Thyroid gland (tissue), 4 donors: ENCODE measurements at places on chromosomes 6 and 20. TPM values are rescaled to one million over a fixed set of nuclear protein-coding genes. Genes with fewer than 3 reads are reported as not detected.
A peak's percentile ranks its signal among the peaks of the same experiment; 100 is the strongest.

Gene SNPH
- total RNA-seq = 16.2 TPM

Gene POM121L2
- not detected for total RNA-seq

Gene LRRC73
- 0.67 TPM for total RNA-seq

DNA sequence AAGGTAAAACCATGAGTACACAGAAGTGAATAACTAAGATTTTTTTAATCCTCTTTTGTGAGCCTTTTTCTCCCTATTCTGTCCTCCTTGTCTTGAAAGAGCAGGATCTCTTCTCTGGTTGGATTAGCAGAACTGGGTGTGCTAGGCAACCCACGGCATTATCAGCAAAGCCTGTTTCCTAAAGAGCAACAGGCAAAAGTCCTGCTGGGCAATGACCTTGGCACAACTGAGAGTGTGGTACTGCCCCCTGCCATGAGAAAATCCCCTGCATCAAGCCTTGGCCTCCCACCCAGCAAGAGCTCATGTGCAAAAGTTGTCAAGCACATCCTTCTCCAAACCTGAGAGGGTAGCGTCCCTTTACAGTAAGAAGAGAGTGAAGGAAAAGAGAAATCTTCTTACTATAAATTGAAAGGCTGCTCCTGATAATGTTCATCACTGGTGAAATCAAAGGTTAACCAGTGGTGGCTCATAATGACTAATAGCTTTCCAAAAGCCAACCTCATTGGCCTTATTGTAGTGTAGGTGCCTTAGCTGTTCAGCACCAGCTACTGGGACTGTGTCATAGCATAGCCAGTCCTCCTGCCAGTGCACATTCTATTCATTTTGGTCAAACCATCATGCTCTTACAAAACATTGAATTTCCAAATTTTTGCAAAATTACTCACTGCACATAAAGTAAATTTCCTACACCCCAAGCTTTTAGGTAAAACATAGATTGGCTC is 17.1 kb downstream of the KIF6 start:
- no peaks in the 10 kb centered on the region for H3K4me1 ChIP-seq
- H3K36me3 ChIP-seq = no peaks in the 10 kb centered on the region
- H3K27ac ChIP-seq = no peak overlapping the region
- no peak overlapping the region for H3K4me3 ChIP-seq
- no peaks in the 10 kb centered on the region for H3K27me3 ChIP-seq

- H3K36me3 ChIP-seq = no peaks in the 10 kb centered on the region
- no peak overlapping the region for H3K27ac ChIP-seq
- H3K4me3 ChIP-seq = no peak overlapping the region
- no peak for DNase-seq
- H3K4me1 ChIP-seq = no peaks in the 10 kb centered on the region
Observed at GRCh38 chr6:85047818-85048217, 283.4 kb upstream of the TBX18 start.

GRCh38 chr20:19735446-19735845 is 22.6 kb upstream of the RIN2 start:
- DNase-seq = peak; percentile 34
- no peaks in the 10 kb centered on the region for H3K4me1 ChIP-seq
- H3K4me3 ChIP-seq = no peak overlapping the region
- H3K27me3 ChIP-seq = no peaks in the 10 kb centered on the region
- H3K36me3 ChIP-seq = no peaks in the 10 kb centered on the region
- H3K27ac ChIP-seq = no peak overlapping the region

DNA sequence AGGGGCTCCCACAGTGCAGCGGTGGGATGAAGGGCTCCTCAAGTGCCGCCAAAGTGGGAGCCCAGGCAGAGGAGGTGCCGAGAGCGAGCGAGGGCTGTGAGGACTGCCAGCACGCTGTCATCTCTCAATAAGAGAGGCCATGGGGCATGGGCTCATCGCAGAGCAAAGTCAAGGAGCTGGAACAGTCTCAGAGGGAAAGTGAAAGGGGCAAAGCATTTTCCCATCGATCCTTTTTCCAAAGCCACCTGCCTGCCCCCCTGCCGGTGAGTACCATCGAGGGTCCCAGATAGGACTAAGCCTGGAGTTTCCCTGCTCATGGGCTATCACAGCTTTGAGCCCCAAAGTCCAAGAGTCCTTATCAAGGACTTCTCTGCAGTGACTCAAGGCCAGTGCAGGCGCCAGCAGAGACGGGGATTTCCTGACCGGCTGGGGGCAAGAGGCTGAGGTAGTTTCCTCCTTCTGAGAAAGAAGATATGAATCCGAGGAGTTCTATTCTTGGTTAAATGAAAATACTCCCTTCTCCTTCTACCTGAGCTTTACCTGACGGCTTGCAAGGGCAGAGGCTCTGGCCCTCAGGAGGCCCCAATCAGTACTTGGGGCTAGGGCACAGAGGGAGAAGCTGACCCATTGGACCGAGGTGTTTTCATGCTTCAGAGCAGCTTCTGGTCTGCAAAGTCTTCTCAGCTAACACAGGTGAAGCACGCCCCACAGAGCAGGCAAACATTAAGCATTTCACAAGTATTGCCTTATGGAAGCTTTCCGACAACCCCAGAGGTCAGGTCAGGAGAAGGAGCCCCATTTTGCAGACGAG is 22.6 kb downstream of the ETV7 start:
- no peak overlapping the region for H3K4me3 ChIP-seq
- peaks cover 5% of the 10 kb centered on the region for H3K4me1 ChIP-seq
- no peak overlapping the region for H3K27ac ChIP-seq
- H3K27me3 ChIP-seq = no peaks in the 10 kb centered on the region
- no peak for DNase-seq

GRCh38 chr20:43189554-43190331 is at the start of gene PTPRT:
TSS of gene PTPRT (minus strand) at chr20:43189906. CDS start at chr20:43189733, 173 bp downstream.
- no peaks in the 10 kb centered on the region for H3K4me1 ChIP-seq
- no peaks in the 10 kb centered on the region for H3K27me3 ChIP-seq
- no peak within 1 kb of the TSS for H3K27ac ChIP-seq
- H3K36me3 ChIP-seq = no peaks in the 10 kb centered on the region

Gene MAP7
- total RNA-seq = 46.0 TPM

Gene RNF5
- 114 TPM for total RNA-seq

Gene DZANK1
- 8.9 TPM for total RNA-seq

DNA sequence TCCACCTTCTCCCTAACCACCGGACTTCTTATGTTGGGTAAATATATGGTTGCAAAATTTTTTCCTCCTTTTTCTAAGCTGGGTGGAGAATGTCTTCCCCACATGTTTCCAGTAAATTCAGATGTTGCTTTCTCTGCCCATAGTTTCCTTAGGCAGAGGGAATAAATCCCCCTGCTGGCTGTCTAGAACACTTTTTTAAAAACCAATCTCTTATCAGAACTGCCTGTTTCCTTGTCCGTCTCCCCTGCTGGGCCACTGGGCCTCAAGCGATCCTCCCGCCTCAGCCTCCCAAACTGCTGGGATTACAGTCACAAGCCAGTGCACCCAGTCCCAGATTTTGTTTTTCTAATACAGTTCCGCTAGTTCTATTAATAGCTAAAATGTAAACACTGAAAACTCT is 9.9 kb upstream of the WFDC2 start:
- no peak overlapping the region for H3K27ac ChIP-seq
- peak; percentile 27 for DNase-seq
- H3K27me3 ChIP-seq = no peaks in the 10 kb centered on the region
- H3K4me1 ChIP-seq = peaks cover 9% of the 10 kb centered on the region
- H3K4me3 ChIP-seq = no peak overlapping the region
- no peaks in the 10 kb centered on the region for H3K36me3 ChIP-seq

- H3K27ac ChIP-seq = no peak overlapping the region
- no peak overlapping the region for H3K4me3 ChIP-seq
- H3K36me3 ChIP-seq = no peaks in the 10 kb centered on the region
- H3K27me3 ChIP-seq = no peaks in the 10 kb centered on the region
- no peaks in the 10 kb centered on the region for H3K4me1 ChIP-seq
Observed at GRCh38 chr6:70079241-70079640, 212.9 kb downstream of the COL19A1 start.

- no peak overlapping the region for H3K27ac ChIP-seq
- DNase-seq = no peak
- H3K4me1 ChIP-seq = no peaks in the 10 kb centered on the region
- H3K36me3 ChIP-seq = no peaks in the 10 kb centered on the region
Observed at GRCh38 chr6:50097966-50098640, 48.4 kb upstream of the DEFB112 start.

Gene C6orf58
- total RNA-seq = not detected

Gene SLC32A1
- not detected for total RNA-seq

Gene NPBWR2
- total RNA-seq = not detected

GRCh38 chr20:11790046-11790445 is 127.6 kb upstream of the BTBD3 start:
- no peak overlapping the region for H3K4me3 ChIP-seq
- no peaks in the 10 kb centered on the region for H3K27me3 ChIP-seq
- DNase-seq = no peak
- no peaks in the 10 kb centered on the region for H3K36me3 ChIP-seq

Gene IL17A
- not detected for total RNA-seq

DNA sequence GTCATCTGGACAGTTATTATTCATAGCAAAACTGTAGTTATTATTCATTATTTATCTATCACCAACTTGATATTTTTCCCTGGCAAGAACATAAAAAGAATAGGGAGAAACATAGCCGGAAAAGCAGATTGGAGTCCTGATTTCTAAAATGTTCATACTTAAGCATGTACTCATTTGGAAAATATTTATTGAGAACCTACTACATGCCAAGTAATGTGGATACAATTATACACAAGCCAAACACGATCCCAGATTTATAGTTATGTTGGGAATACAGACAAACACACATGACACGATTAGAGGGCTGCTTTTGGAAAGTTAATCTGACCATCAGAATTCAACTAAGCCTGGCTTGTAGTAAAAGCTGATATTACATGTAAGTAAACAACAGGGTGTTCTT is 30.7 kb downstream of the ARHGAP18 start:
- DNase-seq = no peak
- no peaks in the 10 kb centered on the region for H3K36me3 ChIP-seq
- no peaks in the 10 kb centered on the region for H3K27me3 ChIP-seq
- H3K27ac ChIP-seq = no peak overlapping the region
- H3K4me1 ChIP-seq = peaks cover 19% of the 10 kb centered on the region
- H3K4me3 ChIP-seq = no peak overlapping the region

Gene SLC35D3
- total RNA-seq = not detected

Gene E2F3
- 14.5 TPM for total RNA-seq

Gene ZBTB46
- total RNA-seq = 29.4 TPM

Gene PSORS1C2
- not detected for total RNA-seq

- H3K4me3 ChIP-seq = no peak overlapping the region
- H3K27ac ChIP-seq = peak overlapping the region; percentile 65
- DNase-seq = no peak
- H3K36me3 ChIP-seq = no peaks in the 10 kb centered on the region
Observed at GRCh38 chr6:2854396-2854982, 12.8 kb upstream of the SERPINB1 start.

GRCh38 chr20:32132911-32133549 is 23.5 kb downstream of the TM9SF4 start:
- H3K4me3 ChIP-seq = no peak overlapping the region
- H3K4me1 ChIP-seq = peaks cover under 1% of the 10 kb centered on the region
- no peak for DNase-seq
- no peak overlapping the region for H3K27ac ChIP-seq
- H3K36me3 ChIP-seq = peaks cover 12% of the 10 kb centered on the region
- H3K27me3 ChIP-seq = no peaks in the 10 kb centered on the region

DNA sequence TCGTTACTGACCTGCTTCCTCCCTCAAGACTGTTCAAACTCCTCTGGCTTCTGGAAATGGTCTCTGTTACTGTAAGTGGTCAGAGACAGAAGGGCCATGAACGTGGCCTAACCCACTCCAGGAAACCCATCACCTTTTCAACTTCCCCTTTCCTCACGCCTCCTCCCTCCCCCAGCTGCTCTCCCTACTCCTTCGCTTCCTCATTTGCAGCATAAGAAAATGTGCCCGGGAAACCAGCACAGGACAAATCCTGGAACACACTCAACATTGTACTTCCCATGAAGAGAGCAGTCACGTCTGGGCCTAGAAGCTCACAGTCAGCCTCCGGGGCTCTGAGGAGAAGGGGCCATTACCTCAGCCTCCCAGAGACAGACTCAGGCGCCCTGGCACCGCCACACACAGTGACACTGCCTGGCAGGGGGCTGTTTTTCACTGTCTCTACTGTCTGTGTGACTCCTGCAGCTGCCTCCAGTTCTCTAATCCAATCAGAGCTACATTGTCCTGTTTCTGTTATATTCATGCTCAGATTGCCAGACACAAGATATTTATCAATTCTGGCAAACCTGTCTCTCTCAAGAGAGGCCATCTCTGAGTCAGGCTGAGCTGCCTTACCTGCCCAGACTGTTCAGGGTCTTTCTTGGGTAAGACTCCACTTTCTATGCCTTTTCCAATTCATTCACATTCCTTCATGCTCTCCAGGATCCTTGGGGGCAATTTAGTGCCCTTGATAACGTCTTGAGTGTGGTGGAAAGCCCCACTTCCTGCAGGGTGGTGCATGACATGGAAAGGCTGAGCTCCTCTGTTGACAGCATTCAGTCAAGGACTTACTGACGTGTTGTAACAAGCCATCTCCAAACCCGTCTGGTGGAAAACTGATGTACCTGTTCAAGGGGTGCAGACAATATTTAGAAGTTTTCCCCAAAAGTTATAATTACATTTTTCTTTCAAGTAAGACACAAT is 242.2 kb downstream of the HIVEP2 start:
- H3K4me1 ChIP-seq = no peaks in the 10 kb centered on the region
- no peaks in the 10 kb centered on the region for H3K36me3 ChIP-seq
- no peak overlapping the region for H3K27ac ChIP-seq
- no peak for DNase-seq
- no peaks in the 10 kb centered on the region for H3K27me3 ChIP-seq
- H3K4me3 ChIP-seq = no peak overlapping the region

GRCh38 chr6:163249651-163250101 is 164.8 kb upstream of the QKI start:
- H3K4me1 ChIP-seq = no peaks in the 10 kb centered on the region
- no peak overlapping the region for H3K4me3 ChIP-seq
- no peak for DNase-seq

GRCh38 chr6:37783025-37783855 is 36.3 kb upstream of the ZFAND3 start:
- H3K4me1 ChIP-seq = peaks cover 12% of the 10 kb centered on the region
- peak; percentile 55 for DNase-seq
- peak overlapping the region; percentile 39 for H3K4me3 ChIP-seq

DNA sequence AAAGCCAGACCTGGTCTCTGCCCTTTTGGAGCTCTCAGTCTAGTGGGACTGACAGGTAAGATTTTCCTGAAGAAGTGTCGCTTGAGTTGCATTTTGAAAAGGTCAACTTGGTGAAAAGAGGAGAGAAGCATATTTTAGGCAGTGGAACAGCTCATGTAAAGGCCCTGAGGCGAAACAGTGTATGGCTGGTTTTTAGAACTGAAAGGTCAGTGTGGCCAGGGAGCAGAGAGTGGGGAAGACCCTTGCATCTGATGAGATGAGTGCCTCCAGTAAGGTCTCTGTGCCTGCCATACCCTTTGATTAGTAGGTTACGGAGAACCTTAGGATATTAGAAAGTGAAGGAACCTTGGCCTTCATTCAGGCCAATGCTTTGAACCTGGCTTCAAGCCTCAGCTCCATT is 55.9 kb upstream of the SAYSD1 start:
- no peak for DNase-seq
- peak overlapping the region; percentile 50 for H3K27ac ChIP-seq
- no peaks in the 10 kb centered on the region for H3K27me3 ChIP-seq
- no peak overlapping the region for H3K4me3 ChIP-seq

GRCh38 chr6:121965739-121966138 is 433.7 kb upstream of the HSF2 start:
- no peaks in the 10 kb centered on the region for H3K4me1 ChIP-seq
- no peaks in the 10 kb centered on the region for H3K36me3 ChIP-seq
- no peak for DNase-seq
- H3K27me3 ChIP-seq = no peaks in the 10 kb centered on the region

GRCh38 chr6:27495386-27496135 is 22.7 kb upstream of the ZNF184 start:
- H3K27ac ChIP-seq = no peak overlapping the region
- H3K27me3 ChIP-seq = peaks cover 15% of the 10 kb centered on the region

- no peak overlapping the region for H3K27ac ChIP-seq
- DNase-seq = no peak
- H3K36me3 ChIP-seq = no peaks in the 10 kb centered on the region
- no peak overlapping the region for H3K4me3 ChIP-seq
- H3K4me1 ChIP-seq = peaks cover 11% of the 10 kb centered on the region
Observed at GRCh38 chr20:58930496-58930895, 50.6 kb upstream of the NELFCD start.
